ENCODE measurements at places on chromosomes 16 and 17. TPM values are rescaled to one million over a fixed set of nuclear protein-coding genes. Genes with fewer than 3 reads are reported as not detected.

The TMEM114 gene
- not detected for total RNA-seq

The AMZ2 gene
- 62.1 TPM for total RNA-seq

The KRT33B gene
- not detected for total RNA-seq

The ALOXE3 gene
- total RNA-seq = not detected

The KRT13 gene
- total RNA-seq = 0.62 TPM

The BAIAP3 gene
- total RNA-seq = 3.9 TPM

The MRC2 gene
- 111 TPM for total RNA-seq

The UTS2R gene
- not detected for total RNA-seq

The CLEC3A gene
- not detected for total RNA-seq

The HOXB4 gene
- 8.8 TPM for total RNA-seq

The ZNF213 gene
- 9.0 TPM for total RNA-seq

The BAHCC1 gene
- total RNA-seq = 47.8 TPM

The CYGB gene
- 57.7 TPM for total RNA-seq

The IRX3 gene
- total RNA-seq = 1.1 TPM

The TM4SF5 gene
- not detected for total RNA-seq

The FZD2 gene
- total RNA-seq = 22.9 TPM

The TEX14 gene
- 0.76 TPM for total RNA-seq

The PPP1R9B gene
- total RNA-seq = 58.8 TPM

The CCDC47 gene
- 74.0 TPM for total RNA-seq

The ZG16 gene
- not detected for total RNA-seq

The EFNB3 gene
- 0.53 TPM for total RNA-seq

The MYH2 gene
- total RNA-seq = not detected

The MYO15B gene
- 336 TPM for total RNA-seq

The HOXB2 gene
- 23.1 TPM for total RNA-seq

The KRT39 gene
- not detected for total RNA-seq

The SBK1 gene
- total RNA-seq = 0.62 TPM

The PRSS33 gene
- total RNA-seq = not detected

The CLDN7 gene
- 4.1 TPM for total RNA-seq

The PIGL gene
- total RNA-seq = 54.7 TPM

The TMEM208 gene
- 24.6 TPM for total RNA-seq

The ALDH3A1 gene
- total RNA-seq = 0.76 TPM

The UBALD2 gene
- total RNA-seq = 38.4 TPM

The TBC1D28 gene
- total RNA-seq = not detected

The PTGES3L gene
- total RNA-seq = 0.40 TPM

The DLG4 gene
- 32.2 TPM for total RNA-seq

The RDM1 gene
- total RNA-seq = not detected

The ULK2 gene
- total RNA-seq = 46.0 TPM

The NKIRAS2 gene
- total RNA-seq = 18.9 TPM

The SRCIN1 gene
- 4.5 TPM for total RNA-seq

The RBBP6 gene
- total RNA-seq = 62.4 TPM

The G6PC1 gene
- not detected for total RNA-seq

The IKZF3 gene
- 2.6 TPM for total RNA-seq

The SLFN11 gene
- 107 TPM for total RNA-seq

The SALL1 gene
- 0.98 TPM for total RNA-seq

The NOG gene
- total RNA-seq = 5.3 TPM

The NR1D1 gene
- 69.8 TPM for total RNA-seq

The CD300LB gene
- total RNA-seq = 1.2 TPM

The KRTAP17-1 gene
- total RNA-seq = not detected

The DPEP2 gene
- total RNA-seq = 4.4 TPM

All from sciatic nerve (tissue), 2 donors.